ENCODE measurements at places on chromosomes 4 and X.

DNA sequence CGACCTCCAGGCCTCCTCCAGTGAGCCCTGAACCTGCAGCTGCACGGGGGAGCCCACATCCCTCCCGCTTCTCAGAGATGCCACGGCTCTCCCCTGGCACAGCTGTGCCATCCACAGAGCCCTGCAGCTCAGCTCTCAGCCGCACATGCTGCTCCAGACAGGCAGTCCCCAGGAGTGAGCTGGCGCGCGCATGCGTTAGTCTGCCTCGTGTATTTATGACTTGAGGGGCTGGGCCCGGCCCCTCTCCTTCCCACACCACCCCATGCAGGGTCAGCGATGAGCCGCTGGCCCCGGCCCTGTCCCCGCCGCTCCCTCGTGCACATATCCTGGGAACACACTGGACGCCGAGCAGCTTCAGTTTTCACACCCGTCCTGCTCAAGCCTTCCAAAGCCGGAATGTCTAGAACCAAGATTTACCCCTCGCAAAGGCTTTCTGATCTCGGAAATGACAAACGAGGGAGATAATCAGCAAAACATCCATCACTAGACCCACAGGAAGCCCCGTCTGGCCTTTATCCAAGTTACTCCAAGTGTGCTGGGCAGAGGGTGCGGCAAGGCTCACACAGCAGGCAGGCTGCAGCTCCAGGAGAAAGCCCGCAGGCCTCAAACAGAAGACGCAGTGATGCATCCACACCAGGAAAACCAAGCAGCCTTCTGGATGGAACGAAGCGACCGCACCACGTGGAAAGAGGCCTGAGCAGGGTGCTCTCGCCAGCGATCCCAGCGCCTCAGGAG, 24.3 kb downstream of the GAK start:
- DNase-seq: peak; percentile 10

GRCh38 chr4:188841523-188841922, 702.3 kb downstream of the TRIML1 start:
- peak; percentile 0 for DNase-seq

- no peak for DNase-seq
Observed at GRCh38 chr4:88014386-88014905, 7.0 kb downstream of the PKD2 start.

DNA sequence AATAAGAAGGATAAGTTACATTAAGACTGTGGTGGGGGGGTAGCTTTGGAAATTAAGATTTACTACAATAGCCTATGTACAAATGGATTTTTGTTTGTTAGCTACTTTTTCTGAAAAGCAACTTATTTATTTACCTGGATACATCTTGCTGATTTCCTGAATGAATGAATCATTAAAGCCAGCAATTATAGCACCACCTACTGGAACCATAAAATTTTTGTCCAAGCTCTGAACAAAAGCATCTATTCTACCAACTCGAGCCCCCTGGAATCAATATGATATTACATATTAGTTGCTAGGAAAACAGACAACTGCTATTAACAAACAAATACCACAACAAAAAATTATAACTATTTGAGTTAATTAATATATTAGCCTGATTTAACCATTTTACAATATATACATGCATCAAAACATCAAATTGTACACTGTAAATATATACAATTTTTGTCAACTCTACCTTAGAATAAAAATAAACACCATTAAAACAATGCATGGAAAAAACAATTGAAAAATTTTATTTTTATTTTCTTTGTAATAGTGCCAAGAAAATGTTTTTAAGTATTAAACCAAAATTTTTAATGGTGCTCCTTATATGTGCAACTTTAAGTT, 15.3 kb downstream of the SEPSECS start:
- peak; percentile 25 for DNase-seq

DNA sequence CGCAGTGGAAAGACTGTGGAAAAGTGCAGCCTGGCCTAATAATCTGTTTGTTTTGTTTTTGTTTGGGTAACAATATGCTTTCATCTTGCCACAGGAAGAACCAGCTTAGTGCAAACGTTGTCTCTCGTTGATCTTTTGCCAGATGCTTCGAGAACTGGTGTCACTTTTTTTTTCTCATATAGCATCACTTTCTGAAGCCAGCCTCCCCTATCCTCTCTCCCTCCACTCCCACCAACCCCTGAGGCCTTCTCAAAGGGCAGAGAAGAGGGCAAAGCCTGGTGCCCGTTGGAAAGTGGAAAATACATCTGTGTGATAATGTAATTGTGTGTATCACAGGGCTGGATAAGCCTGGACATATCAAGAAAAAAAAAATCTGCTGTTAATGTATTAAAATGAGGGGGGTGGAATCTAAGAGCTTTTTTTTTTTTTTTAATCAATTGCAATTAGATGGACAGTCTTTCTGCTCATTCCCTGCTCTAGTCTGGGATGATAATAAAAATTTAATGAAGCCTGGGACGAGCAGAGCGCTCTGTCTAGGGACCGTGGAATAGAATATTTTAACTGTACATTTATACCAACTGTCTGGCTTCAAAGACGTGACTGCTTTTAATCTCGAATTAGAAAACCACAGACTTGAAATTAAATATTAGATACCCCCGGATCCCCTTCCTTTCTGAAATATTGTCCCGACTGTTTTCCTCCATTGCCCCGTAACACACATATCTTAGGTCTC, 8.1 kb downstream of the POU4F2 start:
- DNase-seq: no peak

GRCh38 chr4:158850800-158851644, 82.2 kb downstream of the FNIP2 start:
- peak; percentile 30 for DNase-seq

Measured in EL (cell line).